ENCODE measurements at places on chromosomes 2 and 18. TPM values are rescaled to one million over a fixed set of nuclear protein-coding genes. Genes with fewer than 3 reads are reported as not detected.

- DNase-seq: peak; percentile 96
Measured at GRCh38 chr2:23411752-23412431, 26.9 kb downstream of the KLHL29 start.

The DPP10 gene
- polyA plus RNA-seq: not detected

DNA sequence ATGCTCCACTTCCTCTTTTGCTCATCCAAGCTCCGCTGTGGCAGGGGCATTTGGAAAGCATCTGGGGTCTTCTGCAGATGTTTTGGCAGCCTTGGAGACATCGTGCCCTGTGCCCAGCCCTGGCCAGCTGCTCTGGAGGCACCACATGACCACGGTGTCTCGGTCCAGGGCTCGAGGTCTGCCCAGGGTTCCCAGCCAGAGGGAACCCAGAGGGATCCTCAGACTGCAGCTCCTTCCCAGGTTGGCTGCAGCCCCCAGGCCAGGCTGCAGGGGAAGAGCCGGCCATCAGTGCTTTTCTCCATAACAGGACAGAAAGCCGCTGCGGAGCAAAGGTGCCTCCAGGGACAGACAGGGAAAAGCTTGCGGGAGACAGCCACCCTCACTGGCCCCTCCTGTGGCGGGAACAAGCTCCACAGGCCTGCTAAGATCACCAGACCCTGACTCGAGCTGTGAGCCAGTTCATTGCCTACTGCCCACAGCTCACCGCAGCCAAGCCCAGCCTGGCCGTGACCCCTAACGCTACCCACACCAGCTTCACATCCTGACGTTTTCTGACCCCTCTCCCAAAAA, 74.7 kb downstream of the SMAD7 start:
- DNase-seq: no peak

GRCh38 chr18:75441896-75442295, 14.4 kb upstream of the SMIM21 start:
- DNase-seq: peak; percentile 23

DNA sequence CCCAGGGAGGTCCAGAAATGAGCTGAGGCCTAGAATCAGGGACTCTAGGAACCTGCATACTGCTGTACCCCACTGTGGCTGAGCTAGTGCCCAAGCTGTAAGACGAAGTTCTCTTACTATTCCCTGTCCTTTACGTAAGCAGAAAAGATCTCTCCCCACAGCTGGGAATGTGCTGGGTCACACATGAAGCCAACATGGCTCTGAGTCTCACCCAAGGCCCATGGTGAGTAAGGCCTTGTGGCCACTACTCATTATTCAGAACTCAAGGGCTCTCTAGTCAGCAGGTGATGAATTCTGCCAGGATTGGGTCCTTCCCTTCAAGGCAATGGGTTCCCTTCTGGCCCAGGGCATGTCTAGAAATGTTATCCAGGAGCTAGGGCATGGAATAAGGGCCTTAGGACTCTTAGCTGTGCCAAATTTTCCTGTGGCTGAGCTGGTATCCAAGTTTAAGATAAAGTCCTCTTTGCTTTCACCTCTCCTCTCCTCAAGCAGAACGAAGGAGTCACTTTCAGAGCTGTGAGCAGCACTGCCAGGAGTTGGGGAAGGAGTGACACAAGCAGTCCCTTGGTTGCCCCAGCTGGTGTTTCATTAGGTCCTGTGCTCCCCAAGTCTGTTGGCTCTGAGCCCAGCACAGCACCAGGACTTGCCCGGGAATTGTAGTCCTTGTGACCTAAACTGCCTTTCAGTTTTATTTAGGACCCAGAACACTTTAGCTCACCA, 707.6 kb downstream of the SLC4A3 start:
- no peak for DNase-seq

The XDH gene
- polyA plus RNA-seq: 1.3 TPM

GRCh38 chr2:226760412-226761194, 39.0 kb downstream of the IRS1 start:
- DNase-seq: peak; percentile 67

The PROC gene
- polyA plus RNA-seq: not detected

DNA sequence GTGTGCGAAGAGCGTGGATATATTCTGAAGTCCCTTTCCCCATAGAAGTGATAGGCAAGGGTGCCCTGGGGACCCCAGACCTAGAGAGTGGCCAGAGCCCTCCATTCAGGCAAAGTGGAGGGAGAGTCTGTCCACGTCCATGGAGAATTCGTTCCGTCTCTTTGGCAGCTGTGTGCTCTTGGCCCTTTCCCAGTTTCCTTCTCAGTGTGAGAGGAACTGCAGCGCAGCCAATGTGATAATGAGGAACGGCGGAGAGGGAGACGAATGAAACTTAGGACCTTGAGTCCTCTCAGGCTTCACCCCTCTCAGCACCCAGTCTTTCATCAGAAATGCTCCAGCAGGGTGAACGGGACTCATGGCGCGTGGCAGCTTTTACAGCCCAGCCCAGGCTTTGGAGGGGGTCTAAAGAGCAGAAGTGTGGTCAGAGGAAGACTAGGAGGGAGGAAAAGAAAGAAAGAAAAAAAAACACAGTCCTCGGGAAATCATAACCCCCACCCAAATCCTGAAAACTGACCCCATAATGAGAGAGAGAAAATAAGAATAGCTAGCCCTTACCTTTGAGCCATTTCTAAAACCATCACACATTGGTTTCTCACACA, 95.0 kb upstream of the RIOK3 start:
- DNase-seq: no peak

GRCh38 chr2:46917628-46918027, 2.0 kb upstream of the MCFD2 start:
- DNase-seq: no peak
